ENCODE measurements at places on chromosomes 12 and 14.

DNA sequence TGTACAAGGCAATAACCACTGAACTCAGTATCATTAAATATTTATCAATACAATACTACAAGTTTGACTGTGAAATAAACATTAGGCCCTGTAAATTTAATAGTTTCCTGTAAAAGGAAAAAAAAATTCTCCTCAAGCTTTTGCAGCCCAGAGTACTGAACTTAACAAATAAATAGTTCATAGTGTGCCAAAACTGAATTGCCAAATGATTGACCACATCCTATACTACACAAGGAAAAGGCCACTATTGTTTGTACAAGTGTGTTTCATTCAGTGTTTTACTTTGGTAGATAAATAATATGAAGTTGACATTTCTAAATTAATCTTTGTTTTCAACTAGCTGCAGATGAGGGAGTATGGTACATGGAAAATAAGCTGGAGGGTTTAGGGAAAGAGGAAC, 379.6 kb downstream of the FLRT2 start:
- DNase-seq, result no peak

DNA sequence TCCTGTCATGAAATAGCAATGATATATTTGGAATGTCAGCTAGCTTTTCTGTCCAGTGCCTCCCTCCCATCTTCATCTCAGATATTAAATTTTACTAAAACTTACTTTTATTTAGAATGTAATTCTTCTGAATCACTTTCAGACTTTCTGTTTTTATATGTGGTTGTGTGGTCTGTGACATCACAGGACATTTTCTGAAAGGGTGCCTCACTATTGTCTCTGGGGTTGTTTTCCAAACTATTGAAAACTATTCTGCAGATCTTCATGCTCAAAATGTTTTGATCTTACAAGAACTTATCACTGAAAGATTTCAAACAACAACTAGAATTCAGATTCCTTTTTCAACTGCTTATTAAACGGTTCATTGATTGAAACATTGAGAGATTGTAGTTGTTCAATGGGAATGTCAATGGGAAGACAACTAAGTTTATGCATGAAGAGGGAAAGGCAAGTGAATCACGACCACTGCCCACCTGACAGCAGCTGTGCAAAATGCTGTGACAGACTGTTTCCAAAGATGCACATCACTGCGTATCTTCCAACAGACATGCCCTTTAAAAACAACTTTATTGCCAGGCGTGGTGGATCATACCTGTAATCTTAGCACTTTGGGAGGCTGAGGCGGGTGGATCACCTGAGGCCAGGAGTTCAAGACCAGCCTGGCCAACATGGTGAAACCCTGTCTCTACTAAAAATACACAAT, 51.3 kb downstream of the KLRG1 start:
- no peak for DNase-seq

DNA sequence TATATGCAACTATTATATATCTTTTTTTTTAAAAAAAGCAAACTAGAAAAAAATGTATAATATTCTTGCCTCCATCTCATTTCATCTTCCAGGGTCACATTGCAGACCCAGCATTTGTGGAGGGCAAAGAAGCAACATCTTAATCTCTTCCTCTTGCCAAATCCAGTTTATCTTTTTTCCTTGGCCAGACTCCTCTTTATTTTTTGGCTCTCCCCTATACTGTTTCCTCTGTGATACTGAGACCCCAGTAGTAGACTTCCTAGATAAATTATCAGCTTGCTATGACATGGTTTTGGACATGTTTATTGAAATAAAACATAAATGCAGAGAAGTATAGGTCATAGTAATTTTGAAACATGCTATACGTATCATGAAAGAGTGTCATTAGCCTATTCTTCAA, 303.8 kb upstream of the DDHD1 start:
- DNase-seq, result no peak

- no peak for DNase-seq
Observed at GRCh38 chr14:77039285-77040058, 11.0 kb upstream of the IRF2BPL start.

DNA sequence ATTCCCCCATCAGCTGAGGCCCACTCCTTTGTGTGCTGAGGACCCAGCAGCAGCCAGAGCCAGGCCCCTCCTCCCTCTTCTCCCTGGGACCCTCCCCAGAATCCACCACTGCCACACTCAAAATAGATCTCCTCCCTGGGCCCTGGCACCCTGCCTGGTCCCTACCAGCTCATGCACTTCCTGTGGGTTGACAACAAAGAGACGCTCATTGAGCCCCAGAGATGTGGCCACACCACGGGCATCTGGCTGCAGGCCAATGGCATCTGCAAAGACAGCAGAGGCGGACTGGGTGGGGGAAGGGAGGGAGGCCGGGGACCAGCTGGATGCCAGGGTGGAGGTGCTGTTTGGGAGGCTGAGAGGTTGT, 16.0 kb upstream of the ENDOU start:
- DNase-seq, result peak; percentile 84

GRCh38 chr14:85313560-85314207, 216.3 kb upstream of the FLRT2 start:
- DNase-seq, result no peak

DNA sequence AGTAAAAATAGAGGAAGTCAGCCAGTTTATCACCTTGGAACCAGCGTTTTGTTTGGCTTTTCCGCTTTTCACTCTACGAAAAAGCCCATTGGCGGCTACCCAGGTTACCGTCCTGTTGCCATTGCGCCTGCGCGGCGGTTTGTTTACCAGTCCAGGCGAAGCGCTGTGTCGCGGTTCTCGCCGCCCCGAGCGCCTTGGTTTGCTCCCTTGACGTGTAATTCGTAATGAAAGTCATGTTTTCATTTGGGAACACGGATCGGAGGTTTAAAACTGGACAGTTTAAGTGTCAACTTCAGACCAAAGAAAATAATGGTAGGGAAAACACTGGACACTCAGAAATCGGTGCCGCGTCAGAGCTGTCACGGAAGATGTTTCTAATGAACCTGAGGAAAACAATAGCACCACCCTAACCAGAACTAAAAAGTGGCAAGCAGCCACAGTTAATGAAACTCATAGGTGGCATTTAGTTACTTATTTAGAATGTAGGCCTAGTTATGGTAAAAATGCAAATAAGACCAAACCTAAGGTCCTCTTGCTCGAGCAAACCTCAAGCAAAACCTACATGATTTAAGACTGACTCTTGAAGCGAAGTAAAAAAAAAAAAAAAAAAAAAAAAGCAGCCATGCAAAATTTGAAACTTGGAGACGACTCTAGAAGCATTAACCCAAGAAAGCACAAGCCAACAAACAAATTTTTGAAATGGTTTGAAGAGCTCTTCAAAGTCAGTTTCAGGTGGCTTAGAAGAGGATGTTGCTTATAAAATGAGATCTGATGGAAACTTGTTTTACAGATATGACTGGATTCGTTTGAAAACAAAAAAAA, 790 bp upstream of the GPR19 start:
- peak; percentile 97 for DNase-seq

DNA sequence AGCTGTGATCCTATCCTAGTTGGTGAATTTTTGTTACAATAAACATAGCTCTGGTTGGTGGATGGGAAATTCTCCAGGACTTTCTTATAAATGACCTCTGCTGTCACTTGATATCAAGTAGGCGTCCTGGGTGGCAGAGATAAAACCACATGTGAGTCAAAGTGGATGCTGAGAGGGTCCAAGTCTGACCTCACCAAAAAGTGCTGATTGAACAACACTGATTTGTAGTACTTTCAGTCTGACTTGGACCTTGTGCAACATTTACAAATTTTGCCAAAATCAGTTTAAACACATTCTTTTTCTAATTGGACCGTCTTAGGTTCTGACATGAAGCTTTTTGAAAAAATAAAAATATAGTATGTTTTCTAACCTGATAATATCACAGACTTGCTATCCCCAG, 585.6 kb downstream of the GALC start:
- DNase-seq, result no peak

DNA sequence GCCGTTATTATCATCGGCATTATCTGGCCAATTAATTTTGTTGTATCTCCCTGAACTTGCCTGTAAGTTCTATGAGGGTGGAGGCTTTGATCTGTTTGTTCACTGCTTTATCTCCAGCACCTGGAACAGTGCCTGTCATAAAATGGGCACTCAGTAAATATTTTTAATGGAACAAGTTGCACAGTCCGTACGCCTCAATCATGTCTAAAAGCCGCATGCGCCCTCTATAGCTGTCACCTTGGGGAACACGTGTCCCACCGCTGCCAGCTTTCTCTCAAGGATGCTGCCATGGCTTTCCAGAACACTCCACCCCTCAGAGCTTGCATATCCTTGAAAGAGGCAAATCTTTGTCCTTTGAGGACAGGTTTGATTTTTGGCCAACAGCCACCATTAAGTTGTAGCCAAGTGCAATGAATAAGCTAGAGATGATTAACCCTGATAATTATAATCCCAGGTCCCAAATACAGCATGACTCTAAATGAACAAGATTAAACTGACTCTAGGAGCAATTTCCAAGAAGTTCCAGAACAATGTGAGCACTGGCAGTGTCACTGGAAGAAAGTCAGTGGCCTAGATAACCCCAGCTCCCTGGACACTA, 55.1 kb downstream of the ERH start:
- peak; percentile 10 for DNase-seq

DNA sequence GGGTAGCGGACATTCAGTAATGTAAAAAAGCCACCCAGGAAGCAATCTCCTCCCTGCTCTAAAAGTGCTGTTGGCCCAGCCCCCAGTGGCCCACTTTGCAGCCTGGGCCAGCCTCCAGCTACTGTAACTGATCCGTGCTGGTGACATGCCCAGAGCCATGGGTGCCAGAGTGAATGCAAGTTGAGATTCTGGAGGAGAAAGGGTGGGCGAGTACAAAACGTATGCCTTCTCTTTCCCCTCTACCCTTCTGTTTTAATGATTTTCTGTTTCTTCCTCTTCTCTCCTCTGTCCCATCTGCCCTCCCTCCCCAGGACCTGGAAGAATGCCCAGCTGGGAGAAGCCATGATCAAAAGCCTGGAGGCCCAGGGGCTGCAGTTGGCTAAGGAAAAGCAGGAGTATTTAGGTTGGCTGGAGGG, 16.9 kb downstream of the PLEKHD1 start:
- no peak for DNase-seq

GRCh38 chr12:84512751-84513150, 399.8 kb downstream of the SLC6A15 start:
- no peak for DNase-seq

- no peak for DNase-seq
Observed at GRCh38 chr12:120490833-120491512, 4.9 kb upstream of the DYNLL1 start.

GRCh38 chr12:130639476-130640424, 76.3 kb downstream of the RIMBP2 start:
- no peak for DNase-seq

DNA sequence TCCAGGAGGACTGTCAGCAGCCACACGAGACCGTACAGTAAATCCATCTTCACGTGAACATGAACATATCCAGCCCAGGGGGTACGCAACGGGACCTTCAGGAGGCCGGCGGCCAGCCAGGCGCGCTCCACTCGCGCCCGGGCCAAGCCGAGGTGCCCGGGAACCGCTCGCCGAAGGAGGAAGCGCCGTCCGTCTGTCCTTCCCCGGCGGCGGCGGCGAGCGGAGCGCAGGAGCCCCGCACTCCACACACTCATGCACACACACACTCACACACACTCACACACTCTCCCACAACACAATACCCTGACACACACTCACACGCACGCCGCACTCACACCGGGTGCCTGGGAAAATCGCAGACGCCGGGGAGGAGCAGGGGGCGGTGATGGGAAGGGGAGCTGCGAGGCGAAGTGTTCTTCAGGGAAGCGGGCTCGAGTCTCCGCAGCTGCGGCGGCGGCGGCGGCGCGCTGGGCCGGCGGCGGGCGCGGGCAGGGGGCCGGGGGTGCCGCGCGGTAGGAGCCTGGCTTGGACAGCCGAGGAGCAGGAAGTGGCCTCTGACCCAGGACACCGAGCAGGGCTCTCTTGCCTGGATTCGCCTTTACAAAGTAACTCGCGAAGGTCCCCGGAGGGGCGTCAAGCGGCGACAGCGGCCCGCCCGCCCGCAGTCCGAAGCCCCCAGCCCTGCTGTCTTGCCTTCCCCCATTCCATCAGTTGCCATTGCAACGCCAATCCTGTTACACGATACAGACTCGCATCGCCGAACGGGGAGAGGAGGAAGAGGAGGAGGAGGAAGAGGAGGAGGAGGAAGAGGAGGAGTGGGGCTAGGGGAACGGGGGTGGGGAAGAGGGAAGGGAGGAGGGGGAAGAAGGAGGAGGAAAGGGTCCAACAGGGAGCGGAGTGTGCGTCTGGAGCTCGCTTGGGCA, 601 bp downstream of the MDGA2 start:
- DNase-seq, result no peak

DNA sequence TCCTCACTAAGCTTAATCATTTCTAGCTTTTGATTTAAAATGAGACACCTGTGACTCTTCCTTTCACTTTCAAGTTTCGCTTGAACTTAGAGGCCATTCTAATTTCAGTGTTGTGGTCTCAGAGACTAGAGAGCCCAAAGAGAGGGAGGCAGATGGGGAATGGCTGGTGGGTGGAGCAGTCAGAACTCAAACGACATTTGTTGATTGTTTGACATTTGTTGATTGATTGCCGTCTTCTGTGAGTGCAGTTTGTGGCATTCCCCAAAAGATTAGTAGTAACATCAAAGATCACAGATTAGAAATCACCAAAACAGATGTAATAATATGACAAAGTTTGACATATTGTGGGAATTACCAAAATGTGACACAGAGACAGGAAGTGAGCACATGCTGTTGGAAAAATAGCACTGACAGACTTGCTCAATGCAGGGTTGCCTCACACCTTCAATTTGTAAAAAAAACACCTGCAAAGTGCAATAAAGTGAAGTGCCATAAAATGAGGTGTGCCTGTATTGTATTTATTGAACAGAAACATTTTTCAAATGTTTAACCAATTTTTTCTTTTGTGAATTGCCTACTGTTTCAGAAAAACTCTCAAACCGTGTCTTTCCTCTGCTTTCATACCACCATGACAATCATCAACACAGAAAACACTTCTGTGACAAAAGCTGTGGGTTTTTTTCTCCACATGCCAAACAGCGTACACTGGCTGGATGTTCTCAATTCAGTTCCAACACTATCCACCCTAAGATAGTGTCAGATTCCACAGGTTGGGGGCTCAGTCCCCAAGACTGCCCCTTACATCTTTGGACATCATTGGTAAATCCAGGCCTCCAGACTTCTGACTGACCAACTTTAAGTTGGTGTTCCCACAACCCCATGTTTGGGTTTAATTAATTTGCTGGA, 376.3 kb upstream of the RGS6 start:
- peak; percentile 5 for DNase-seq

- no peak for DNase-seq
Observed at GRCh38 chr14:63705561-63706070, 22.2 kb downstream of the SGPP1 start.

- peak; percentile 28 for DNase-seq
Observed at GRCh38 chr12:3882896-3883564, 9.8 kb upstream of the PARP11 start.

Data from HT-29 (cell line).